ENCODE measurements at places on chromosomes 7 and 10.

DNA sequence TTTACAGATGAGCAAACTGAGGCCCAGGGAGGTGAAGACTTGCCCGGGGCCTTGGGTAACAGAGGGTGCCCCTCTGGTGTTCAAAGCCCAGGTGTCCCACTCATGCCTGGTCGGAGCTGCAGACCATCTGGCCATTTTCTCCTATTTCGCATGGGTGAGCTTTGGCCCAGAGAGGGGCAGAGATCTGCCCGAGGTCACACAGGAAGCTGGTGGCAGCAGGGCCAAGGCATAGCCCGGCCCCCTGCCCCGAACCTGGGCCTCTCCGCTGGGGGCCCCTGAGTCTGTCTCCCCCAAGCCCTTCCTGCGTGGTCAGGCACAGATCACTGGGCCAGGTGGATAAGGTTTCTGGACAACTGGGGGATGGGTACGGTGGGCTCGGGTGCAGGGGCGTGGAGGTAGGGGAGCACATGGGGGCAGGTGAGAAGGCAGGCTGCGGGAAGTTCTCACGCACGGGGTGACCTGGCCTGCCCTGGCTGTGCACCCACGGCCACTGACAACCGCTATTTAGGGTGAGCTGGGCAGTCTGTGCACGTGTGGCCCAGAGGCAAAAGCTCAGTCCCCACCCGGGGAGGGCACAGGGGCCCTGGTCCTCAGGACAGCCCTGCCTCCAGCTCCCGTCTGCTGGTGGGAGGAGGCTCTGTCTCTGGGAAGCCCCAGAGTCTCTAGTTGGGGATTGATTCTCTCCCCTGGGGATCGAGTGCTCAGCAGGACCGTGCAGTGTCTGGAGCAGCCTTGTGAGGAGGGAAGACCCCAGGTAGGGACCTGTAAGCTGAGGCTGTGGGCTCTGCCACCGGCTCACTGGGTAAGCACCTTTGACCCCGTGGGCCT is 68.6 kb downstream of the UNCX start:
- DNase-seq, result no peak

- DNase-seq, result no peak
These were observed 27.0 kb downstream of the PAPOLB start for GRCh38 chr7:4834601-4835397.

DNA sequence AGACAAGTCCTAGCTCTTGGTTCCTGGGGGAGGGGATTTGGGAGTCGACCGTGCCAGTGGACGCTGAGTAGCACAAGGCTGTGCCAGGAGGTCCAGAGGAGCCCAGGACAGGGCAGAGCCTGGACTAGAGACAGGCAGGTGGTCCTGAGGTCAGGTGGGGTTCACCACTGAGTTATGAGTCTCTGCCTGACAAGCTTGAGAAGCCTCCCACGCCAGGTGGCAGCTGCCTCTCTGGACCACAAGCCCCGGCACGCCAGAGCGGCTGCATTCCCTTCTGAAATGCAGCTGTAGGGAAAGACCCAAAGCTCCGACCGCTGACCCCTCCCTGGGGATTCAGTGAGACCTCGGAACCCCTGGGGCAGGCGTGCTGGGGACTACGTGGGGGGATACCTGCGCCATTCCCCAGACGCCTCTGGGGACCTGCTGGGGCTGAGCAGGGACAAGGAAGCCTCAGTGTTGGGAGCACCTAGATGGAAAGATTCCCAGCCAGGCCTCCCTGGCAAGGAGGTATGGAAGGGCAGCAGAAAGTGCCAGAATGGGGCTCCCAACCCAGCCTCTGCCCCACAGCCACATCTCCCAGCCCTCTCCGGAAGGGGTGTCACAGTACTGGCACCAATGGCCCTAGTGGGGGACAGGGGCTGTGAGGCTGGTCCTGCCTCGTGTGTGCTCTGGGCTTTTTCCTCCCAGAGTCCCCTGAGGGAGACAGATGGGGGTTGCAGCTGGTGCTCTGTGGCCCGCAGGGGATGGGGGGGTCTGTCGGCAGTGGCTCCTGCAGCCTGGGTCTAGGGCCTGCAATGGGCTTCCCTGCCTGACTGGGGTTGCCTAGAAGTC is 29.0 kb downstream of the PDGFA start:
- DNase-seq, result no peak

DNA sequence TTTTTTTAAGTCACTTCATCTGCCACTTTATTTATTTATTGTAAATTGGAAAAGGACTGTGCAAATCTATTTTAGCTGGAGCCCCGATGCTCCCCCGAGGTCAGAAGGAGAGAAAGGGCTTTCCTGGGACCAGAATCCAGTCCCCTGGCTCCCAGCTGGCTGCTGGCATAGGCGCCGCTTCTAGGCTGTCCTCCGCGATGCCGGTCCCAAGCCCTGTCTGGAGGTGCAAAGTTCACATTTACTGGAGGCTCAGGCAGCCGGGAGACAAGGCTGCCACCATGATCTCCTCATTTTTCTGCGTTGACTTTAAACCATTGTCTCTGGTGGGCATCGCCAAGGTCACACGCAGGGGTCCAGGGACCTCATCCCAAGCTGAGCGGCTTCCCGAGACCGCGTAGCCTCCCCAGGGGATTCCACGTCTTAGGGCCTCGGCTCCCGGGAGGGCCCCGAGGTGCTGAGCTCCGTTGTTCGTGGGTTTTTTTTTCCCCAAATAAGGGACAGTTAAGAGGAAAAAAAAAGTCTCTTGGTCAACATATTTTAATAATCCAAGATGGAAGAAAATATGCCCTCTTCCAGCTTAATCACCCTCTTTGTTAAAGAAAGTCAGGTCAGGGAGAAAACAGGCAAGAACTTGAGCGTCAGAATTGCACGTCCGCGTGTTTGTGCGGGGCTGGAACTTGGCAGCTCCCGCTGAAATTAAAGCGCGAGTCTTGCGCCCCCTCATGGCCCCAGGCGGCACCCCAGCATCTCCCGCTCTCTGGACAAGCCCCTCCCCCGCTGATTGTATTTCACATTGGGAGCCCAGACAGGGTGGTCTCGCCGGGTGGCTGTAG is 11.9 kb downstream of the RGR start:
- DNase-seq, result peak; percentile 82

- no peak for DNase-seq
These were observed 46.8 kb downstream of the MAPK8 start for GRCh38 chr10:48353246-48353645.

- DNase-seq, result no peak
These were observed 244.8 kb upstream of the NFE2L3 start for GRCh38 chr7:25907214-25907613.

- peak; percentile 51 for DNase-seq
These were observed 40.0 kb upstream of the CTBP2 start for GRCh38 chr10:125200396-125200795.

DNA sequence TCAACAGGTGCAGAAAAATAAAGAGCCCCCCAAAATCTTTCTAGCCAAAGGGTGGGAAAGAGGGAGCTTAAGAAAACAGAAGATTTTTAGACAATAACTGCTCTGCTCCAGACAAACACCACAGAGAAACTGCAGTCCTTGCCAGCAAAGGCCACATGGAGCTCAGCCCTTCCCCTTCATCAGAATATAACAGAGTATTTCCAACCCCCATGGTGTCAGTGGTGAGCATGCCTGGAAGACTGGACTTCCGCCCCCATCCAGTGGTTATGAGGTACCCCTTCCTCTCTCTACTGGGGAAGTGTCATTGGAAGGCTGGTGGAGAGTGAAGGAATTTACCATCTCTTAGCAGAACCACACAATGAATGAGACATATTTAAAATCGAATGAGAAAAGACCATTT is 1007.3 kb upstream of the CELF2 start:
- DNase-seq, result no peak

DNA sequence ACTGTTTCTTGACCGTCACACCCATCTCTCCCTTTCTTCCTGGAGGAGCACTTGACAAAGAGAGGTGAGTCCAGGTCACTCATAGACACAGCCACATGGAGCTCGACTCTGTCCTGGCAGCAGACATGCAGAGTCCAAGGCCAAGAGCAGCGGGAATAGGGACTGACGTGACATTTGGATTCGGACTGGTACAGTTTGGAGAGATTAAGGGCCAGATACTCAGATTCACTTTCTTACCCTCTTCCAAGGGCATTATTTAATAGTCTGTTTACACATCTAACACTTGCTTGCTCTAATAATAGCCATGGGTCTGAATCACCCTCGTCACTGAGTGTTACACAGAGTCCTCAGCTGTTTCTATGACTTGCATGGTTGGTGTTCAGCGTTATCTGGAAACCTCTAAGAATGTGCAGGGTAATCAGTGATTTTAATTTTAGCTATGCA is 39.2 kb upstream of the OTUD1 start:
- DNase-seq, result no peak

DNA sequence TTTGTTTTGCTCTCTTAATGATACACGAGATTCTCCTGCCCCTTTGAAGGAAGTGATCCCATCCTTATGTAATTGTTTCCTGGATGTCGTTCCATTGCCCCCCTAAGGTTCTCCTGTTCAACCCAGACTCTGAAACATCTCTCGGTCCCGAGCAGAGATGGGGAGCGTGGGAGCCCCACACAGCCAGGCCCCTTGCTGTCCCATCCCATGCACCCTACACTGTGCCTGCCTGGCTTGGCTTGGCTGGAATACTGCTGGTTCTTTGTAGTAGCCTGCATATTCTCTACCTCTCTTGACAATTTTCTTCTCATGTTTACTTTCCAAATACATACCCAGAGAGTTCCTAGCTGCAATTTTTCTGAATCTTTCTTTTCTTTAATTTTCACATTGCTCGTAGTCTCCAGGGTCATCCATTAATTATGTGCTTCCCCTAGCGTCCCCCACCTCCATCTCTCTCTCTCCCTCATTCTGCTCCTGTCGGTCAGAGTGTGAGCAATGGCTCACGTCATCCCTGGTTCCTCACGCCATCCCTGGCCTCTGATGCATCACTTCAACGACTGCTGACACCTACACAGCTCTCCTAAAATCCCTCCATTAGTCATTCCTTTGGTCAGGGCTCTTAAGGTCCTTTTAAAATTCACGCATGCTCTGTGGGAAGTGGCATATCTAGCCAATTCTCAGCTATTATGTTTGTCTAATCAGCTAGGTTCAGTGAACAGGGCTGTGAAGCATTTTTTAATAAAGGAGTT is 32.5 kb upstream of the GPR158 start:
- DNase-seq, result no peak

- no peak for DNase-seq
These were observed 450.9 kb downstream of the CALN1 start for GRCh38 chr7:71961283-71961682.

GRCh38 chr7:690478-691360 is 35.8 kb upstream of the DNAAF5 start:
- DNase-seq, result no peak

- no peak for DNase-seq
These were observed 52.2 kb downstream of the IFIT5 start for GRCh38 chr10:89466599-89467035.

DNA sequence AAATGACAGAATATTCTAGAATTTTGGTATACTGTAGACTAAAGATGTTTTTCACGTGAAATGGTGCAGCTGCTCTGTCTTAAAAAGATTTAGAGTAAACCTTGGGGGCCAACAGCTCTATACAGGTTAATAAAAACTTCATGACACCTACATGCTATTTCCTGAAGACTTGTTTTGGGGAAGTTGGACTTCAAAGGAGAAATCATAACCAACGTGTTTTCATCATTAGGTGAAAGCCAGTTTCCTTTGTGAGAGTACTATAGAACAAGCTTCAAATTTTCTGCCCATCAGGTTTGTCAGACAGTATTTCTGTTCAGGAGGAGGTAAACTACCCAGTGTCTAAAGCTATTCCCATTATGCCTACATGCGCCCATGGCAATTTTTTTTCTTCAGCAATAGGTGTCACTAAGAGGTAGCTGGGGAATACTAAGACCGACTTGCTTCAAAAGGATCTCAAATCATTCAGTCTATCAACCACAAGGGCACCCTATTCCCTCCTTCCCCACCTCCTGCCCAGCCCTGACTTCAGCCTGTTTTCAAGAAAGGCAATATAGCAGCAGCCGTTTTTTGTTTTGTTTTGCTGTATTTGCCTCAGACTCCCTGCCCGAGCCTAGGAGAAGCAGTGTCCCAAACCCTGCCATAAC is 237.3 kb upstream of the SP8 start:
- DNase-seq, result no peak

DNA sequence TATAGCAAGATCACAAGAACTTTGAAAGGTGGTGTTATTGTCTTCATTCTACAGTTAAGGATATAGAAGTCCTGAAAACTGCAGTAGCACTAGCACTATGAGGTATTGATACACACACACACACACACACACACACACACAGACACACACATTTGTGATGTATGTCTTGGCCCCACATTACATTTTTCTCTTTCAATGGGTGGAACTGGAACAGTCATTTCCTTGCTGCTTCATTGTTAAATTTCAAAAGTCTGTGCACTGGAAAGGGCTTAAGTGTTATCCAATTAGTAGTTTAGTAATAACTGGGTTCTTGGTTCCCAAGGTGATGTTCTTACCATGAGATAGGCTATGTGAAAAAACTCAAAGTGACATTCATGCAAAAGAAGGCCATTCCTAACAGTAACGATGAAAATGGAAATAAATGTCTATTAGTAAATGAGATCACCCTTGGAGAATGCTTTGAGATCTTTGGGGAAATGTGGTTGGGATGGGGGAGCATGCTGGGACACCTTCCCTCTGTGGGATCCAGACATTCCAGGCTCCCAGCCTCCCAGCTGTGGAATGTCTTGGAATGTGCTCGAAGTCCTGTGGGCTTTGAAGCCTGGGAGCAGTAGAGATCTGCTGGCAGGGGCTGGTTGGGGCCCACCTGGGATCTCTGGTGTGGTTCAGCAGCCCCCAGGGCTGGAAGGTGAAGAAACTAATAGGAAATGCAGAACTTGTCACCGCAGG is 37.4 kb upstream of the CALD1 start:
- DNase-seq, result no peak

- peak; percentile 54 for DNase-seq
These were observed 134.1 kb downstream of the SPAG6 start for GRCh38 chr10:22479419-22479818.

DNA sequence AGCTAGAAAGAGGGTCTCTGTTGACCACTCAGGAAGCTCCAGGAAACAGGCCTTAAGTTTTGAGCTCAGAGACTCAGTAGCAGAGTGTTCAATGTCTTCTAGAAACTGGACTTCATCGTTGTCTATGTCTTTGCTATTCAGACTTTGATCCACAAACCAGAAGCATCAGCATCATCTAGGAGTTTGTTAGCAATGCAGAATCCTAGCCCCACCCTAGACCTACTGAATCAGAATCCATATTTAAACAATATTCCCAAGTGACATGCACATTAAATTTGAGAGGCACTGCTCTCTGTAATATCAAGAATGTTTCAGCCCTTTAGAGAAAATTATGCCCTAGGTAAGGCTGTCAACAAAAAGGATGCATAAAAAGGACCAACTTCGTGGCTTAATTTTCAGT is 12.9 kb upstream of the OGDHL start:
- no peak for DNase-seq

- DNase-seq, result no peak
These were observed 39.0 kb upstream of the EMX2 start for GRCh38 chr10:117503244-117504205.

All from osteocyte (in vitro differentiated cells).